CD4-positive, alpha-beta T cell treated with Interleukin-12 subunit alpha and Interleukin-12 subunit beta, for 1 hour (primary cell): ENCODE measurements at places on chromosomes 16 and 17.

DNA sequence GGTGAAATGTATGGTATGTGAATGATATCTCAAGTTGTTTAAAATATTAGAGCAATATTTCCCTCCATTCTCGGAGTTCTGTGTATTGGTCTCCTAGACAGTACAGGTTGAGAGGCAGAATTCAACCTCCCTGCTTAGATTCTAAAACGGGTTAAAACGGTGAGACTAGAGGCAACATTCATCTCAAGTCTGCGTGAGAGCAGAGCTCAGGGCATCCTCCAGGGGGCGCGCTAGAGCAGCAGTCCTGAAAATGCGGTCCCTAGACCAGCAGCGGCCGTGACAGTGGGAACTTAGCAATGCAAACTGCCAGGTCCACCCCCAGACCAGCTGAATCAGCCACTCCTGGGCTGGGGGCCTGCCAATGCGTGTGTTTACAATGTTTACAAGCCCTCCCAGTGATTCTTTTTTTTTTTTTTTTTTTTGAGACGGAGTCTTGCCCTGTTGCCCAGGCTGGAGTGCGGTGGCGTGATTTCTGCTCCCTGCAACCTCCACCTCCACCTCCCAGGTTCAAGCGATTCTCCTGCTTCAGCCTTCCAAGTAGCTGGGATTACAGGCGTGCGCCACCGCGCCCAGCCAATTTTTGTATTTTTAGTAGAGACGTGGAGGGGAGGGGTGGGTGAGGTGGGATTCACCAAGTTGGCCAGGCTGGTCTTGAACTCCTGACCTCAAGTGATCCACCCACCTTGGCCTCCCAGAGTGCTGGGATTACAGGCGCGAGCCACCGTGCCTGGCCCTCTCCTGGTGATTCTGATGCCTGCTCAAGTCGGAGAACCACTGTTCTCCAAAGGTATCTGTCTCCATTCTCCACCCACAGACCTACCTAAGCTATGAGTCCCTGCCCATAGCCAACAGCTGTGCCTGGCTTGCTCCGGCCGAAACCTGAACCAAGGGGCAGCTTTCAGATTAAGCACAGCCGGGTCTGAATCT lies 24.2 kb downstream of the KLHL36 start:
- DNase-seq = peak; percentile 80

DNA sequence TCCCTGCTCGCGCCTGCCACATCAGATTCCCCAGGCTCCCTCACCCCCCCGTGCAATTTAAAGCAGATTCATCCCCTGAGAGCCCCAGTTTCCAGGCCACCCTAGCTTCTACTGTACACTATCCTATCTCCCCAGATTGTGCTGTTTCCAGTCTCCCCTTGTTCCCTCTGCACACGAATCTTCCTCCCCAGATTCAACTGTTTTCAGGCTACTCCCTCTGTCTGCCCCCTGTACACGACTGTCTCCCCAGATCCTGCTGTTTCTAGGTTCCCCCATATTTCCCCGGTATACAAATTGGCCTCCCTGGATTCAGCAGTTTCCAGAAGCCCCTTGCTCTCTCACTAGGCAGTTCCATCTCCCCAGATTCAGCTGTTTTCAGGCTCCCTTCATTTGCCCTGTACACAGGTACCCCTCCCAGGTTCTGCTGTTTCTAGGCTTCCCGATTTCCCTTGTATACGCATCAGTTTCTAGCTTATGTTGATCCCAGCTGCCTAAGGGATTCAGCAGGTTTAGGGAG lies 22.9 kb downstream of the COPZ2 start:
- no peak for DNase-seq

- peak; percentile 22 for DNase-seq
These were observed at the start of gene MT1E for GRCh38 chr16:56625140-56625942. TSS of gene MT1E (plus strand) at chr16:56625781. CDS start at chr16:56625852, 71 bp downstream.

GRCh38 chr16:56970934-56971767 lies 9.4 kb downstream of the CETP start:
- DNase-seq = no peak

DNA sequence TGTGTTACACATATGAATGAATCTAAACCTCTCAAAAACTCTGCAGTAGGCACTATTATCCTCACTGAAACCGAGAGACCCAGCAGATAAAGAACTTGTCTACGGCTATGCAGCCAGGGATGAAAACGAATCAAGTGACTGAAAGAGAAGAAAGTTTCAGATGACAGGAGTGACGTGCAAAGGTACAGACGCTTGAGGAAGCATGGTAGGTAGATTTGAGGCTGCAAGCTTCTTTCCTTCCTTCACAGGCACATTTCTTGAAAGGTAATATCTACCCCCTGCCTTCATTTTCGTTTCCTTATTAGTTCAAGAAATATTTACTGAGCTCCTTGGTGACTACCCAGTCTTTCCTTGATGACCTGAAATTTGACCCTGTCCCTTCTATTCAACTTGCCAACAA lies 211.5 kb upstream of the AXIN2 start:
- DNase-seq = no peak

DNA sequence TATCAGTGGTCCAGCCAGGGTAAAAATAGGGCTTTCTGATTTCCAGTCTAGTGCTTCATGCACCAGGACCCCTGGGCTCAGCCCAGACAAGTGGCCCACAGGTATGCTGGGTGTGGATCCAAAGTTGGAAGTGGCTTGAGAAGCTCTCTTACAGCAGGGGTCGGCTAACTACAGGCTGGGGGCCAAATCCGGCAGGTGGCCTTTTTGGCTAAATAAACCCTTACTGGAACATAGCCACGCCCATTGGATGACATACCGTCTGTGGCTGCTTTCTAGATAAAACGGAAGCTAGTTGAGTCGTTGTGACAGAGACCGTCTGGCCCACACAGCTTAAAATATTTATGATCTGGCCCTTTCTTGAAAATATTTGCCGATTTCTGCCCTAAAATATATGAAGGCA lies 119.0 kb upstream of the CDC42EP4 start:
- DNase-seq = no peak

DNA sequence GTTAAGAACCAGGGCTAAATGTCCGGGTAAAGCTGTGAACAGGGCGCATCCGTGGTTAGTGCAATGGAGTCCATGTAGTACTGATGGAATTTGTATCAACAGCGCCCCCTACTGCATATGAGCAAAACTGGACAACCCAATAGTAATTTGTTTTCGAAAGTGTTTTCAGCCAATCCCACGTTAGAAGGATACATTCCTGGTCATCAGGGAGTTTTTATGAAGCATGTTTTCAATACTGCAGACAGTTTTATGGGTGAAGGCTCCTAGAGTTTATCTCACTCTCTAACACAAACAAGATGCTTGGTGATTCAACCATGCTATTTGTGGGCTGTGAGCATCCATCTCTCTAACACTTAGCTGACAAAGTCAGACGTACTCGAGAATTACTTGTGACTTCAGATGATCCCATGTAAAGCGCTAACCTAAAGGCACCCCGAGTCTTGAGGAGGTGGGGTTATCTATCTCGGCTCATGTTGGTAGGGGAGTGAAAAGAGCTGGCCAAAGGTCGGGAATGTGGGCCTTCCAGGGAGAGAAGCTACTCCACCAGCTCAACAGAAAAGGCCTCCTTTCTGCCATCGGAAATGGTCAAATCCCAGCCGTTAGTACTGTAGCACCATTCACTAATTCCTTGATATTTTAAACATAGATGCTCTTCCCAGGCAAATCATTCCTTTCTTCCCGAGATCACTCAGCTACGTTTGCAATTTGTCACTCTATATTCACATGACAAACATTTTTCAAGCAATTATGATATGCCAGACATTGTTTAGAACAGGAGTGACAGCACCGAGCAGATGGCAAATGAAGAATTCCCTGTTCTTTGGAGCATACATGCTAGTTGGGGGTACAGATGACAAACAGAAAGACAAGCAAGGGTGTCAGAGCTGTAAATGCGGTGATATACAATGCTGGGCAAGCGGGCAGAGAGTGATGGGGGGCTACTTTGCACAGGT lies 46.9 kb upstream of the HNF1B start:
- DNase-seq = peak; percentile 61

GRCh38 chr17:72724267-72724666 lies 368.2 kb downstream of the SLC39A11 start:
- DNase-seq = no peak

GRCh38 chr17:80957461-80957941 lies 34.1 kb upstream of the CHMP6 start:
- DNase-seq = no peak

DNA sequence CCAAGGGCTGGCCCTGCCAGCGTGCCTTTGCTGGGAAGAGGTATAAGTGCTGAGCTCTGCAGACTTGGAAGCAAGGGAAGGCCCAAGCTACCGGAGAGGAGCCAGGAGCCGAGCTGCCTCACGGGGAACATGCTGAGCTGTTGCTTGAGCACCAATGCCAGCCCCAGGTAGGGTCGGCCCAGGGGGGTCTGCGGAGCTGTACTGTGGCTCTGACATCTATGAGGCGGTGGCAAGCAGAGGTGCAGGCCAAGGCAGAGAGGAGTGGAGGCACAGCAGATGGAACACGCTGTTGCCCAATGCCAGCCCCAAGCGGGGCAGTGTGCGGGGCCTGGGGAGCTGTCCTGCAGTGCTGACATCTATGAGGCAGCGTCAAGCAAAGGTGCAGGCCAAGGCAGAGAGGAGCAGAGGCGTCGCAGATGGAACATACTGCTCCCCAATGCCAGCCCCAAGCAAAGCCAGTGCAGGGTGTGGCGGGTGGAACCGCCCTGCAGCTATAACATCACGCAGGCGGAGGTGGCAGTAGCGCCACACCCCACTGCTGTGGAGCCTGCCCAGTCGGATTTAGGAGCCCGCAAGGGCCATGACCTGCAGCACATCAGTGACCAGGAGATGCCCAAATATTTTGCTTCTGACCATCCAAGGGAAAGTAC lies 10.0 kb downstream of the GGA2 start:
- DNase-seq = no peak

DNA sequence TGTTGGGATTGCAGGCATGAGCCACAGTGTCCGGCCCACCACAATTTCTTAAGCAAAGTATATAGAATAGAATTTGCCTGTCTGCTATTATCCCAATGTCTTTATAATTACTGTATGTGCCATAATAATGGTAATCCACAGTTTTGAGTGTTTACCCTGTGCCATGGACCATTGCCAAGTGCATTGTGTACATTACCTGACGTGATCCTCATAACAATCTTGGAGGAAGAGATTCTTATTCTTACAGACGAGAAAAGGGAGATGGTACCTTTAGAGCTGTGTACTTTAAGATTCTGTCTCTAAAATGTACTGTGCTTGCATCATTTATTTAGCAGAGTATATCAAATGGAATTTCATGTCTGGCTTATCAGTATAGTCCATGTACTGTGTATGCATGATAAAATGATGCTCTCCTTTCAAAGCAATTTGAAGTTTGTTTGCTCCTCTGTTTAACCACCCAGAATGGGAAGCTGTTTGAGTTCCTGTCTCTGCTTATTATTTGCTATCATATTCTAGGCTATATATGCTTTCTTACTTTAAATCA lies 13.8 kb upstream of the CDR2 start:
- no peak for DNase-seq

DNA sequence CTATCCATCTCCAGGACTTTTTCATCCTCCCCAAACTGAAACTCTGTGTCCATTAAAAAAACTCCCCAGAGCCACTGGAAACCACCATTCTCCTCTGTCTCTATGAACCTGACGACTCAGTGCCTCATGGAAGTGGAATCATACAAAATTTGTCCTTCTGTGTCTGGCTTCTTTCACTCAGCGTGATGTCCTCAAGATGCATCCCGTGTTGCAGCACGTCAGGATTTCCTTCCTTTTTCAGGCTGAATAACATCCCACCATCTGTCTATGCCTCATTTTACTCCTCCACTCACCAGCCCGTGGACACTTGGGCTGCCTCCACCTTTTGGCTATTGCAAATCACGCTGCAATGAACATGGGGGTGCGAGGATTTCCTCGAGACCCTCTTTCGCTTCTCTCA lies 12.6 kb upstream of the ALDH3A1 start:
- DNase-seq = no peak

DNA sequence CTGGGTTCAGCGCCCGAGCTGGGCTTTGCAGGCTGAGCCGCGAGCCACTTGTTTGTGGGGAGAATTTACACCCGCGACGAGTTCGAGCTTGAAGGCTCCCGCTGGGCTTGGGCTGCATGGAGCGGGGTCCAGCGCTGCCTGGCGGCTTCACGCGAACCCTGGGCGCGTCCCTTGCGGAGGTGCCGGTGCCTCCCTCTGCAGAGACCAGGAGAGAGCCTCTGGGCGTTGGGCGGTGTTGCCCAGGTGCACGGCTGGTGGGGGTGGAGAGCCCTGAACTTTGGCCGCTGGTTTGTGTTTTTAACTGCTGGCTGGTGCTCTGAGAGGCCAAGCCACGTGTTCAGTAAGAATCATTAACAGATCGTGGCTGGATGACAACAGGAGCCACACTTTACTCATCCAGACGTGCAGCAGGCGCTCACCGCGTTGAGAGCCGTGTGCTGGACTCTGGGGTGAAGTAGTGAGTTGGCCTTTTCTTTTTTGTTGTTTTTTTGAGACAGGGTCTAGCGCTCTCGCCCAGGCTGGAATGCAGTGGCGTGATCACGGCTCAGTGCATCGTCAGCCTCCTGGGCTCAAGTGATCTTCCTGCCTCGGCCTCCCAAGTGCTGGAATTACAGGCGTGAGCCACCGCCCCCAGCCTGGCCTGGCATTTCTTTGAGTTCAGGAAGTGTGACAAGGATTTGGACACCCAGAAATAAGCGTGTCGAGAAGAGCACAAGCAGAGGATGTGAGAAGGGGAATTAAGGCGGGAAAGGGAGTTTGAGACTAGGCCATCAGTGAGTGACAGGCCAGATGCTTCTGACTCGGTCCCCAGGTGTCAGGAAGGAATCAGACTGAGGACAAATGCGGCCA lies 827 bp downstream of the CDK10 start:
- DNase-seq = no peak

GRCh38 chr17:46108120-46108519 lies 85.1 kb downstream of the KANSL1 start:
- no peak for DNase-seq

DNA sequence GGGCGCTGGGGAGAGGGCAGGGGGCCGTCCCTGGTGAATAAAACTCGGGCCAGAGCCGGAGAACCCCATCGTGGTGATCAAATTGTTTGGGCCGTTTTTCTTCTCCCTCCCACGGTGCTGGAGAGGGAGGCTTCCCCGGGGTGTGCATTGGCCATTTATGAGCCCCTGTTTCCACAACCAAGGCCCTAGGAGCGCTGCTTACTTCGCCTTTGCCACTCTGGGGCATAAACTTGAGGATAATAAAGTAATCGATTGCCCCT lies 544 bp downstream of the CCP110 start:
- DNase-seq = no peak

- DNase-seq = no peak
These were observed 19.8 kb upstream of the ADCY7 start for GRCh38 chr16:50246299-50247122.

- no peak for DNase-seq
These were observed 39.7 kb downstream of the ARHGAP17 start for GRCh38 chr16:24975428-24975889.

DNA sequence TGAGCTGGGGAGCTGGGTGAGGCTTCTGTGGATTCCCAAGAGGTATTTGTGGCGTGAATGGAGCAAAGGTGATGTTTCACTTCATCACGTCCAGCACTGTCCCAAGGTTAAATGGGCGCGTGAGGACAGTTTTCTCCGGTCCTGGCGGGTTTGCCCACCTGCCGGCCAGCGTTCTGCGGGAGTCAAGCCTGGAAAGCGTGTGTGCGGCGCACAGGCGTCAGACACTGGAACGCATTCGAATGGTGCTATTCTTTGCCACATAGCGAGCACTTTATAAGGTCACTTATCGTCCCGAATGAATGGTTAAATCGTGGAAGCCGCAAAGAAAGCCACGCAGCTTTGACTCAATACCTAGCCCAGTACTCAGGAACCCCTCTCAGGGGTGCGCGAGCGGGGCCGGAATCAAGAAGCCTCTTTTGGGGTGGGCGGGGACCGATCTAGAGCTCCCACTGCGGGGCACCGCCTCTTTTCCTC lies 446 bp upstream of the PSMD11 start:
- no peak for DNase-seq
